T-helper 2 cell treated with Interferon-gamma antibody and Interleukin-4, amounts not matched to agents 100 ng/mL and 5 ng/mL, for 36 hours (primary cell): ENCODE measurements at places on chromosomes 2 and 18. TPM values are rescaled to one million over a fixed set of nuclear protein-coding genes. Genes with fewer than 3 reads are reported as not detected.

YIPF4 gene
- 31.9 and 33.1 TPM in 2 replicates for total RNA-seq

MARCHF7 gene
- total RNA-seq: 70.1 and 76.2 TPM in 2 replicates

SLC16A14 gene
- total RNA-seq: 1.5 and 1.7 TPM in 2 replicates

POMC gene
- 3.0 and 4.1 TPM in 2 replicates for total RNA-seq
